ENCODE measurements at places on chromosomes 7 and 10. TPM values are rescaled to one million over a fixed set of nuclear protein-coding genes. Genes with fewer than 3 reads are reported as not detected.

The OR2A1 gene
- total RNA-seq = 0.10 TPM

The AGR2 gene
- 73.1 TPM for total RNA-seq

The STEAP1B gene
- total RNA-seq = 3.0 TPM

The BZW2 gene
- 210 TPM for total RNA-seq
